Tracheal epithelial cell (primary cell): ENCODE measurements at places on chromosomes 3 and 15. TPM values are rescaled to one million over a fixed set of nuclear protein-coding genes. Genes with fewer than 3 reads are reported as not detected.

Gene PCOLCE2
- 1.1 and 5.1 TPM in 2 replicates for total RNA-seq

Gene FBXO45
- 21.1 and 21.9 TPM in 2 replicates for total RNA-seq

Gene THRB
- 5.1 and 10.0 TPM in 2 replicates for total RNA-seq

Gene ANKUB1
- 1.3 and 1.4 TPM in 2 replicates for total RNA-seq

Gene SYNPR
- not detected in 2 replicates for total RNA-seq

Gene MEF2A
- 14.3 and 25.1 TPM in 2 replicates for total RNA-seq

Gene CCR9
- not detected in 2 replicates for total RNA-seq

Gene PCCB
- total RNA-seq = 49.6 and 62.9 TPM in 2 replicates

Gene FBN1
- total RNA-seq = 0.85 and 68.0 TPM in 2 replicates

Gene EFHB
- 1.4 TPM in 1 of 2 replicates, not detected in the other for total RNA-seq

Gene IL16
- total RNA-seq = under 0.01 TPM in 2 replicates

Gene MFAP1
- total RNA-seq = 16.4 and 23.9 TPM in 2 replicates

Gene TUSC7
- not detected in 2 replicates for total RNA-seq

Gene SLC28A1
- not detected in 2 replicates for total RNA-seq

Gene SLC12A8
- 20.7 and 28.7 TPM in 2 replicates for total RNA-seq

Gene ZBTB47
- total RNA-seq = 7.2 and 16.9 TPM in 2 replicates

Gene ZNF35
- total RNA-seq = 14.9 and 15.1 TPM in 2 replicates

Gene CD200
- under 0.01 and 1.7 TPM in 2 replicates for total RNA-seq

Gene LTF
- 0.43 and 0.48 TPM in 2 replicates for total RNA-seq

Gene ROBO2
- 0.21 and 0.96 TPM in 2 replicates for total RNA-seq

Gene C3orf49
- not detected in 2 replicates for total RNA-seq

Gene KCNMB3
- total RNA-seq = under 0.01 and 0.21 TPM in 2 replicates

Gene HRG
- total RNA-seq = not detected in 2 replicates

Gene KLHL40
- total RNA-seq = not detected in 2 replicates

Gene PP2D1
- not detected in 2 replicates for total RNA-seq

Gene CSTA
- 184 and 324 TPM in 2 replicates for total RNA-seq

Gene CDHR4
- total RNA-seq = not detected in 2 replicates

Gene CHL1
- under 0.01 and 2.1 TPM in 2 replicates for total RNA-seq

Gene HDGFL3
- total RNA-seq = 52.2 and 52.8 TPM in 2 replicates

Gene ADPRH
- total RNA-seq = 1.1 and 1.7 TPM in 2 replicates

Gene COMMD4
- 36.7 and 45.5 TPM in 2 replicates for total RNA-seq

Gene GPR62
- total RNA-seq = not detected in 2 replicates

Gene LSAMP
- total RNA-seq = under 0.01 TPM in 1 of 2 replicates, not detected in the other

Gene SEMA5B
- 0.21 and 3.4 TPM in 2 replicates for total RNA-seq

Gene P3H2
- 9.0 and 18.1 TPM in 2 replicates for total RNA-seq

Gene VPS39
- 27.2 and 28.1 TPM in 2 replicates for total RNA-seq

Gene LDHAL6B
- total RNA-seq = not detected in 2 replicates

Gene NRROS
- total RNA-seq = under 0.01 TPM in 1 of 2 replicates, not detected in the other

Gene SLC12A1
- total RNA-seq = under 0.01 TPM in 1 of 2 replicates, not detected in the other

Gene ISL2
- total RNA-seq = not detected in 2 replicates

Gene GOLGA8T
- total RNA-seq = not detected in 2 replicates

Gene DNAH12
- total RNA-seq = under 0.01 TPM in 2 replicates

Gene GOLGA8Q
- total RNA-seq = 0.64 TPM in 1 of 2 replicates, not detected in the other

Gene PCNP
- total RNA-seq = 73.0 and 115 TPM in 2 replicates

Gene GOLGA8S
- total RNA-seq = not detected in 2 replicates

Gene BRK1
- 104 and 115 TPM in 2 replicates for total RNA-seq

Gene TMEM44
- 7.5 and 14.7 TPM in 2 replicates for total RNA-seq

Gene SLC2A2
- total RNA-seq = under 0.01 TPM in 1 of 2 replicates, not detected in the other

Gene SAMD7
- not detected in 2 replicates for total RNA-seq
